Endodermal cell (in vitro differentiated cells): ENCODE measurements at places on chromosomes 5 and 9. TPM values are rescaled to one million over a fixed set of nuclear protein-coding genes. Genes with fewer than 3 reads are reported as not detected.

ECM2 gene
- 1.2 to 3.4 TPM (median 1.8 TPM) in 3 replicates for total RNA-seq

EGFL7 gene
- 33.7 and 34.0 TPM in 2 replicates for total RNA-seq

STKLD1 gene
- 0.95 and 1.9 TPM in 2 replicates for total RNA-seq

TENT4A gene
- 25.5 TPM in 2 replicates for total RNA-seq

PLCXD3 gene
- 43.3 to 52.9 TPM (median 48.1 TPM) in 3 replicates for total RNA-seq

MYMK gene
- not detected in 3 replicates for total RNA-seq

SLC34A3 gene
- total RNA-seq, result 0.15 to 0.33 TPM (median 0.17 TPM) in 3 replicates

PLPP7 gene
- total RNA-seq, result 4.5 to 5.6 TPM (median 5.2 TPM) in 3 replicates

NUDT12 gene
- 21.2 to 24.5 TPM (median 24.4 TPM) in 3 replicates for total RNA-seq

ATP10B gene
- 0.15 and 0.29 TPM in 2 replicates for total RNA-seq

PDE6A gene
- total RNA-seq, result 0.07 to 0.15 TPM (median 0.09 TPM) in 3 replicates

CRB2 gene
- 1.7 and 2.0 TPM in 2 replicates for total RNA-seq

- no peak overlapping the region for H3K27ac ChIP-seq
- no peaks in the 10 kb centered on the region for H3K4me1 ChIP-seq
- no peak overlapping the region for H3K4me3 ChIP-seq
- no peak for DNase-seq
These were observed 15.6 kb upstream of the CLK4 start for GRCh38 chr5:178642351-178642909.

DNA sequence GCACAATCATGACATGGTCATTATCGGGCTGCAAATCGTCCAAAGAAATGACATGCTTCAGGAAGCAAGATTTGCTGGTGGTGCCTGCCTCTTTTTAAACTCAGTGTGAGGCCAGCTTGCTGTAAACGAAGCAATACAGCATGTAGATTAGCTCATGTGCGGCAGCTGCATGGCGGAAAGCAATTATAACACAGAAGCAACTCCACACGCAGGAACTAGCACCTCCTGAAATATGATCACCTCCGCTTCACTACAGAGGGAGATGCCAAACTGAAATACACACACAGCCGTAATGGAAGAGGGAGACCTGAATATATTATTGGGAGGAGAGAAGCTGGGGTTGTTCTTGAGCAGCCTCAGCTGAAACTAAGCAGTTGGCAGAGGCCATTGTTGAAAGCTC, 312.5 kb downstream of the PSAT1 start:
- peaks cover 4% of the 10 kb centered on the region for H3K4me1 ChIP-seq
- no peak overlapping the region for H3K4me3 ChIP-seq
- no peaks in the 10 kb centered on the region for H3K27me3 ChIP-seq
- H3K27ac ChIP-seq, result peak overlapping the region; percentile 62
- DNase-seq, result no peak

DNA sequence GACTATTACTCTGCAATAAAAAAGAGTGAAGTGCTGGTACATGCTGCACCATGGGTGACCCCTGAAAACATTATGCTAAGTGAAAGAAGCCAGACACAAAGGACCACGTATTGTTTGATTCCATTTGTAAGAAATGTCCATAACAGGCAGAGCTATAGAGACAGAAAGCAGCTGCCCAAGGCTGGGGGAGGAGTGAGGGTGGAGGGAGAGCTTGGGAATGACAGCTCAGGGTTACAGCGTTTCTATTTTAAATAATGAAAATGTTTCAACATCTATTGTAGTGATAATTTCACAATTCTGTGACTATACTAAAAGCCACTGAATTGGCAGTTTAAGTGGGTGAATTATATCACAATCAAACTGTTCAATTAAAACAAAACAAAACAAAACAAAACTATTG, 81.7 kb downstream of the MYO10 start:
- peaks cover 44% of the 10 kb centered on the region for H3K36me3 ChIP-seq
- no peak overlapping the region for H3K4me3 ChIP-seq
- DNase-seq, result no peak
- peak overlapping the region; percentile 51 for H3K27ac ChIP-seq
- no peaks in the 10 kb centered on the region for H3K27me3 ChIP-seq

DNA sequence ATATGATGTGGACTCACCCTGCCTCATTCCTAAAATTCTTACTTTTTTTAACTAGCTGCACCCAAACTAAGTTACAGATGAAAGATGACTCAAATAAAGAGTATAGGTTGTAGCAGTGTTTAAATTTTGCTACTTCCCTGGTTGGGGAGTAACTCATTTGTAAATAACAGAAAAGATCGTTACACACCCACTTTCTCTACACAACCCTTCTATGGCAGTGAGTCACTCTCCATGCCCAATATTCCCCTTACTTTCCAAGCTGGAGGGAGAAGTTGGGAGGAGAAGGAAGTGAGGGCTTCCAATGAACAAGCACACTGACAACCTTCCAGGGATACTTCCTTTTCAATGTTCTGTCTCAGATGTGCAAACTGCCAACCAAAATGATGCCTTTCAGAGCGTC, 1.9 kb downstream of the RASEF start:
- no peaks in the 10 kb centered on the region for H3K4me1 ChIP-seq
- H3K4me3 ChIP-seq, result no peak overlapping the region
- peaks cover 72% of the 10 kb centered on the region for H3K27me3 ChIP-seq
- H3K27ac ChIP-seq, result no peak overlapping the region
- DNase-seq, result no peak

DNA sequence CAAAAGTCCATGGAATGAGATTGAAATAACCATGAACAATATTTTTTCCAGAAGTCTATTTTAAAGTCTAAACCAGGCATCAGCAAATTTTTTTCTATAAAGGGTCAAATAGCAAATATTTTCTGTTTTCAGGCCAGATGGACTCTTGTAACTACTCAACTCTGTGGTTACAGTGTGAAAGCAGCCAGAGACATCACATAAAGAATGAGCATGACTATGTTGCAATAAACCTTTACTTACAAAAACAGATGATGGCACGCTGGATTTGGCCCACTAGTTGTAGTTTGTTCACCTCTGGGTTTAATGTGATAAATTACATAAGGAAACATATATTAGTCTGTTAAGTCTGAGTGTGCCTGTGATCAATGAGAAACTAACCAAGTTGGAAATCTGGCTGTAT, 319.2 kb downstream of the TRPM3 start:
- H3K27ac ChIP-seq, result no peak overlapping the region
- H3K36me3 ChIP-seq, result no peaks in the 10 kb centered on the region
- no peak for DNase-seq
- no peaks in the 10 kb centered on the region for H3K4me1 ChIP-seq
- H3K27me3 ChIP-seq, result no peaks in the 10 kb centered on the region

DNA sequence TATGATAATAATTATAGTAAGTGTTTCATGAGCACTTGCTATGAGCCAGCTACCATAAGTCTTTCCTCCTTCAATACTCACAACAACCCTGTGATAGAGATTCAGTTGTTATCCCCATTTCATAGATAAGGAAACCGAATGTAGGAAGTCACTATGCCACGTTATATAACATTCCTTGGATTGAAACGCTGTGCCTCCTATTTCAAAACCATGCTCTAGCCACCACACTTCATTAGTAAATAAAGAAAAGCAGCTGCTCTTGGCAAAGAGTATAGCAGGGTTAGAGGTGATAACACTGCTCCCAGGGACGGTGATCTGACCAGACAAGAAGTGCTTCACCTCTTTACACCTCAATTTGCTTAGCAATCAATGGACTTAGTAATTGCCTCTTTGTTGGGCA, 5.5 kb downstream of the ADAMTS12 start:
- DNase-seq, result no peak
- H3K27me3 ChIP-seq, result no peaks in the 10 kb centered on the region
- no peak overlapping the region for H3K4me3 ChIP-seq
- H3K4me1 ChIP-seq, result peaks cover 3% of the 10 kb centered on the region
- peaks cover 1% of the 10 kb centered on the region for H3K36me3 ChIP-seq

GRCh38 chr5:4735261-4735660, 404.9 kb upstream of the ADAMTS16 start:
- DNase-seq, result no peak
- no peaks in the 10 kb centered on the region for H3K36me3 ChIP-seq
- no peak overlapping the region for H3K4me3 ChIP-seq
- no peaks in the 10 kb centered on the region for H3K4me1 ChIP-seq
- no peak overlapping the region for H3K27ac ChIP-seq

DNA sequence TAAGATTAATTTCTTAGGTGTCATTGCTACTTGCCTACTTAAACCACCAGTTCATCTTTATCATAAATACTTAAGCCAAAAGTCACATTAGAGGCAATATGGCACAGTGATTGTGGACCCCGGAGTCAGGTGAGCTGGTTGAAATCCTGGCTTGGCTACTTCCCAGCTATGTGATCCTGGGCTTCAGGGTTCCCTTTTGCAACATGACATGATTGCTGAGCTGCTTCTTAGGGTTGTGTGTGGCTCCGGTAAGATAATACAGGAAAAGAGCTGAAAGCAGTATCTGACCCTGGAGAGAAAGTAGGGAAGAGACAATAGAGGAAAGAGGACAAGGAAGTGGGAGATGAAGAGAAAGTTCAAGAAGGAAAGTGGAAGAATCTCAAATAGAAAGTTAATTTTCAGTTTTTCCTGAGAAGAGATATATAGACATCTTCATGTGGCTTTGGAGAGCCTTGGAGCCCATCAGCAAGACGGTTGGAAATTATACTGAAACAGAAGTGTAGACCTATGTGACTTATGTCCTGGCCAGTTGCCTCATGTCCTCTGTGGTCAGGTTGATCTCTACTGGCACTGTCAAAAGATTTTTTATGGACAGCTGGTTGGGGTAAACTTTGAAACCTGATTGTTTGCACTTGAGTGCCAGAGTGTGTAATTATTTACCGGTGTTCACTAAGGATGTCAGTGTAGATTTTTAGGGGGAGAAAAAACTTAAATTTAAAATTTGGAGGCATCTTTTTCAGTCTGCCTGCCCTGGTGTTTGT, 93.2 kb downstream of the GHR start:
- H3K27me3 ChIP-seq, result no peaks in the 10 kb centered on the region
- no peak overlapping the region for H3K4me3 ChIP-seq
- no peaks in the 10 kb centered on the region for H3K4me1 ChIP-seq
- H3K27ac ChIP-seq, result no peak overlapping the region
- no peaks in the 10 kb centered on the region for H3K36me3 ChIP-seq

DNA sequence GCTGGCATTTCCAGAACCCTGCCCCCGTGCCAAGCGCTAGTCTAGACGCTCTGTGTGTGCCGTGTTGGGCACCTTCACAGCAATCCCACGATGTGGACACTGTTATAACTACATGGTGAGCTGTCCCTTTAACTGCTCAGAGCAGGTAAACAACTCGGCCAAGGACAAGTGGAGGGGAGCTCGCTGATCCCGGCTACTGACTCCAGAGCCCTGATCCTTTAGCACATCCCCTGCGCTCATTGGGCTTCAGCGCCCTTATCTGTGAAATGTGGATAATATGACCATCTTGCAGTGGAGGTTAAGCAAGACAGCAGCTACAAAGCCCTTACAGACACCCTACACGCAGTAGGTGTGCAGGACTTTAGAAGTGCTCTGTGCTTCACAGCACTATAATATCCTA, 16.5 kb downstream of the ORM2 start:
- DNase-seq, result no peak
- H3K27ac ChIP-seq, result no peak overlapping the region
- no peak overlapping the region for H3K4me3 ChIP-seq
- H3K4me1 ChIP-seq, result no peaks in the 10 kb centered on the region

- H3K27ac ChIP-seq, result no peak overlapping the region
- no peak overlapping the region for H3K4me3 ChIP-seq
- no peaks in the 10 kb centered on the region for H3K36me3 ChIP-seq
- no peaks in the 10 kb centered on the region for H3K4me1 ChIP-seq
These were observed 19.8 kb downstream of the SLC6A18 start for GRCh38 chr5:1244976-1245375.

DNA sequence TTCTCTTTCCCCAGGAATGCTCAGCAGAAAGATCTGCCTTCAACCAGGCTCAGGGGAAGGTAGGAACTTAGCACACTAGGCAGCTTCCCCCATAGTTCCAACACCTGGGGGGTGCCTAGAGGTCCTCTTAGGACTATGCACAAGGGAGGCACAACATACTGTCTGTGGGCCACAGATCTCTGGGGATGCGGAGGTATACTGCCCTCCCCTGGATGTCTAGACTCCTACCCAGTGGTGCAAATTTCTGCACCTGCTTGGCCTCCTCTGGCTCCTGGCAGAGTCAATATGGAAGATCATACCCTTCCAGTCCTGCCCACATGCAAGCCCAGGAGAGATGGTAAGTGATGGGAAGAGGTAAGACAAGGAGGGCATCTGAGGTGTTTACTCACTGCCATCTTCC, 247.5 kb upstream of the DAPK1 start:
- peak; percentile 61 for DNase-seq
- no peak overlapping the region for H3K27ac ChIP-seq
- no peak overlapping the region for H3K4me3 ChIP-seq
- no peaks in the 10 kb centered on the region for H3K36me3 ChIP-seq
- H3K27me3 ChIP-seq, result no peaks in the 10 kb centered on the region

- peak; percentile 38 for DNase-seq
- peaks cover 24% of the 10 kb centered on the region for H3K36me3 ChIP-seq
- no peaks in the 10 kb centered on the region for H3K4me1 ChIP-seq
These were observed 9.3 kb downstream of the HIGD2A start for GRCh38 chr5:176397736-176398420.

GRCh38 chr5:59471463-59471862, 422.1 kb downstream of the PDE4D start:
- H3K27me3 ChIP-seq, result no peaks in the 10 kb centered on the region
- H3K36me3 ChIP-seq, result no peaks in the 10 kb centered on the region
- no peak overlapping the region for H3K27ac ChIP-seq
- no peaks in the 10 kb centered on the region for H3K4me1 ChIP-seq
- no peak overlapping the region for H3K4me3 ChIP-seq

DNA sequence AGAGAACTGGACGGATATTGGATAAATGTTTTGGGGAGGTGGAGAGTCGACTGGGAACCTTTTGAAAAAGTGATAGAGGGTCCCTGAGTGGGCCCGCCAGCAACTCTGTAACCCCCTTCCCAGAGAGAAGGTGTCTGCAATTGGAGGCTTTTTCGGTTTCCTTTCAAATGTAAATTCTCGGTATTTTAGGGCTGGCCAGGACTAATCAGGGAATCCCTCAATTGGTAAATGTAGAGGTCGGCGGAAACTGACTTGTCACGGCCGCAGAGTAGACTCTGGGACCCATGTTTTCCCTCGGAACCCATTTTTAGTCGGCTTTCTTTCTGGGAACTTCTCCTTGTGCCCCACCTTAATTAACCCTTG, 524 bp downstream of the CCNB1 start:
- peaks cover 44% of the 10 kb centered on the region for H3K36me3 ChIP-seq
- peaks cover 9% of the 10 kb centered on the region for H3K4me1 ChIP-seq
- no peaks in the 10 kb centered on the region for H3K27me3 ChIP-seq
- peak overlapping the region; percentile 75 for H3K27ac ChIP-seq
- H3K4me3 ChIP-seq, result peak overlapping the region; percentile 82

DNA sequence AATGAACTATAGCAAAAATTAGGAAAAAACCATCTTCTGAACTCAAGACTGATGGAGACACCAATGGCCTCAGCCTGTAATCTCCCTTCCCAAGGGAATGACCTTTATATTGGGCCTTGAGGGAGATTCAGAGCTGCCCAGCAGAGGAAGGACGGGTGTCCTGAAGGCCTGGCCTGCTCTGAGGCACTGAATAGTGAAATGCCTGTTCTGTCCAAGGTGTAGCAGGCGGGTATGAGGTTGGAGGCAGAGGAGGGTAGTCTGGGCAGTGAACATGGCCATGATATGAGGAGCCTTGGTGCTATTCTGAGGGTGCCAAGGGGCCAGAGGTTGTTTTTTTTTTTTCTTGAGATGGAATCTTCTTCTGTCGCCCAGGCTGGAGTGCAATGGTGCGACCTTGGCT, 25.0 kb downstream of the PSD2 start:
- no peaks in the 10 kb centered on the region for H3K4me1 ChIP-seq
- H3K4me3 ChIP-seq, result no peak overlapping the region
- H3K27me3 ChIP-seq, result peaks cover 21% of the 10 kb centered on the region
- no peaks in the 10 kb centered on the region for H3K36me3 ChIP-seq

GRCh38 chr9:92055624-92056023, 59.6 kb downstream of the SPTLC1 start:
- peak overlapping the region; percentile 82 for H3K27ac ChIP-seq
- peaks cover 92% of the 10 kb centered on the region for H3K36me3 ChIP-seq
